Activated B cell treated with CpG ODN at 0.5 μM for 24 hours (primary cell): ENCODE measurements at places on chromosomes 1 and 21. TPM values are rescaled to one million over a fixed set of nuclear protein-coding genes. Genes with fewer than 3 reads are reported as not detected.

DNA sequence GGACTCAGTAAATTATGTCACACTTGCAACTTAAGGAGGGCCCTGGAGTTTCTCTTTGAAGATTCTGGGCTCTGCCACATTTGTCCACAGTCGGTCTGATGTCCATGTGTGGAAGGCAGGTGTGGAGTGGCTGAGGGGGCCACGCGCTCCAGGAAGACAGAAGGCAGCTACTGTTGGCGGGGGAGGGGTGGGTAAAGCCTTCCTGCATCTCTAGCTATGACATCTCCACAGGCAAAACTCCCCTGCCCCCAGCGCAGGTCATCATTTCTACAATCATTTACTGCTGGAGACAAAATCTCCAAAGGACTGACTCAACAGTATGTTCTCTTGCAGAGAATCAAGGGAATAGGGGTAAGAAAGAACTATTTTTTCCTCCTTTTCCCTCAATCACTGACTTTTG, 11.4 kb upstream of the TSPEAR start:
- H3K27me3 ChIP-seq, result peaks cover 49% of the 10 kb centered on the region
- no peak overlapping the region for H3K27ac ChIP-seq
- DNase-seq, result no peak
- H3K4me1 ChIP-seq, result peaks cover 7% of the 10 kb centered on the region

DNA sequence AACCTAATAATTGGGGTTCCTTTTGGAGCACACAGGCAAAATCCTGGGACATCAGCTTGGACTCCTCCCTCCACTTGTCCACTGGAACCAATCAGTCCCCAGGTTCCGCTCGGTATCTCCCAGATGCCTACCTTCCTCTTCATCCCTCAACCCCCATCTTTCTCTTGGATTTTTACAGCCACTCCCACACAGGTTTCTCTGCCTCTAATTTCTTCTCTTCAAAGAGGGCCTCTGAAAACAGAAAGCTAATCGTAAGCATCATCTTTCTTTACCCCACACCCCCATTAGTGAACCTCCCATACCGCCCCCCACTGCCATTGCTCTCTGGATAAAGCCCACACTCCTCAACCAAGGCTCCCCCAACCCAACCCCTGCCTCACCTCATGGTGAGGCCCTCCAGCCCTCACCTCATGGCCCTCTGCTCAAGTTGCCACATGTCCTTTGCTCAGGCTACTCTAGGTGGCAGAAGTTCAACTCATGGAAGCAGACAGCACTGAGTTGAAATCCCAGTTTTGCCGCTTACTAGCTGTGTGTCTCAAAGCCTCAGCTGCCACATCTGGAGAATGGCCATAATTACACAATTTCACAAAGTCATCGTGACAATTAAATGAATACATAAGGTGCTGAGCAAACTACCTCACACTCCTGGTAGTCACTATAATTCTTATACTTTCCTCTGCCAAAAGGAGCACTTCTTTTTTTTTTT, 18.1 kb upstream of the WASF2 start:
- no peaks in the 10 kb centered on the region for H3K36me3 ChIP-seq
- H3K27ac ChIP-seq, result no peak overlapping the region
- H3K27me3 ChIP-seq, result no peaks in the 10 kb centered on the region
- no peak for DNase-seq
- no peak overlapping the region for H3K4me3 ChIP-seq

DNA sequence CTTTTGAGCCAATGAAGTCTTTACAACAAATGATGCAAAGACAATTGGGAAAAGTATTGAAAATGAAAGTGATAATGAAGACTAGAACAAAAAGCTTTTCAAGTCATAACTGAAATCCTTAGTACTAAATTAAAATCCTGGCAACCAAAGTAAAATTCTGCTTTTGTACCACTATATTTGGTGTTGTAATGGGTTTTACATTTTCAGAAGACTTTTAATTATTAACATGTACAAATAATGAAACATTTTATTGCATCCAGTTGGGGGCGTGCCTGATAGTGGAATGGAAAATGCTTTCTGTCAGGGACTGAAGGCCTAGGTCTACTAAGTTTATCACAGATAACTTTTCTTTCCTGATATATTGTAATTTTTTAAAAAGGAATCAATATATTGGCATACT, 89.4 kb downstream of the SDCCAG8 start:
- no peaks in the 10 kb centered on the region for H3K27me3 ChIP-seq
- H3K4me3 ChIP-seq, result no peak overlapping the region
- H3K27ac ChIP-seq, result no peak overlapping the region
- no peaks in the 10 kb centered on the region for H3K4me1 ChIP-seq
- no peak for DNase-seq

DNA sequence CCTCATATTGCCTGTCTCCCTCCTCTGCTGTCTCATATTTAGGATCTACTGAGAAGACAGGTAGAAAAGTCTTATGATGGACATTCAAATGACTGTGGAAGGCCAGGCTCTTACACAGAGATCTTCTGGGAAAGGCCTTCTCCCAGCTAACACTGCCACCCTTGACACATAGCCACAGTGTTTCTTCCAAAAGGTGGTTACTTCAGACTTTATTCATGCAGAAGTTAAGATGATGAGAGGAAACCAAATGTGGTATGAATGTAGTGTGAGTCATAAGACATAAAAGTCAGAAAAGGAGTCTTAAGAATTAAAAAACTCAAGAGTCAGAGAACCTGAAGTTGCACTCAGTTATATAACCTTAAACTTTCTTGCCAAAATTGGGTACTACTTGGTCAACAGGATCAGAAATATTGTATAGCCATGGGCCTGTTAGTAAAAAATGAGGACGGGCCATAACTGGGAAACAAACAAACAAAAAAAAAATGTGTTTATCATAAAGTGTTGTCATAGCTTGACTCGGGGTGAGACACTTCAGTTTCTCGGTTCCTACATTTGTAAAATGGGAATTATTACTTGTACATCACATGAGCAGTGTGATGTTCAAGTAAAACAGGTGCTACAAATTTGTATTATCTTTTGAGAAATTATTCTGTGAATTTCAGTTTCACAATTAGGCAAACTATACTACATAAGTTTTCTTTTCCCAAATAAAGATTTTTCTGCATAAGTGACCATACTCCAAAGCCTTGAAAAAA, 1.2 kb upstream of the DENND1B start:
- H3K4me1 ChIP-seq, result peaks cover 69% of the 10 kb centered on the region
- peaks cover 4% of the 10 kb centered on the region for H3K36me3 ChIP-seq
- no peaks in the 10 kb centered on the region for H3K27me3 ChIP-seq
- H3K27ac ChIP-seq, result peak overlapping the region; percentile 96
- H3K4me3 ChIP-seq, result peak overlapping the region; percentile 81
- no peak for DNase-seq

DNA sequence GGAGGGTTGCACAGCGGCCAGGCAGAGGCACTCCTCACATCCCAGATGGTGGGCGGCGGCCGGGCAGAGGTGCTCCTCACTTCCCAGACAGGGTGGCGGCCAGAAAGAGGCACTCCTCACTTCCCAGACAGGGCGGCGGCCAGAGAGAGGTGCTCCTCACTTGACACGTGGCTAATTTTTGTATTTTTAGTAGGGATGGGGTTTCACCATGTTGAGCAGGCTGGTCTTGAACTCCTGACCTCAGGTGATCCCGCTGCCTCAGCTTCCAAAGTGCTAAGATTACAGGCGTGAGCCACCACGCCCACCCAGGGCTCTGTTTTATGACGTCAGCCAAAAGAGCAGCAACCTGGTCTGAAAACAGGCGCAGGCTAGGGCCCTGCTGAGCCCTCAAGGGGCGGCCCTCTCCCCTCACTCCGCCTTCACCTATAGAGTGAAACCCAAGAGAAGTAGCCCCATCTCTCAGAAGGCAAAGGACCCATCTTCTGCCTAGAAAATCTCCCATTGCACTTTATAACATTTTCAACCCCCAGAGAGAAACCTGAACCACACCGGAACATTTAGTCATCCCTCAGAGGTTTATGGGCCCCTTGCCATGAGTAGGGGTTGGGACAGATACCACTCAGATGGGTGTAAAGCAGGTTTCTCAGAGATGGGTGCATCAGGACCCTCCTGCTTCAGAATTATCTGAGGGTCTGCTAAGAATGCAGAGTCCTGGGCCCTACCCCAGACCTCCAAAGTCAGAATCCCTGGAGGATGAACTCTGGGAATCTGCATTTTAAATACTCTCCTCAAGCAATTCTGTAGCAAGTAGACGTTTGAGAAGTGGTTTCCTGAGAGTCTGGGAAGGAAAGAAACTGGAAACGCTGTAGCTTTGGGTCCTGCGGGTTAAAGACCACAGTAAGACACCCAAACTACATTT, 40.8 kb downstream of the CDK18 start:
- no peak for DNase-seq
- H3K27ac ChIP-seq, result no peak overlapping the region
- H3K36me3 ChIP-seq, result no peaks in the 10 kb centered on the region
- H3K4me1 ChIP-seq, result peaks cover 5% of the 10 kb centered on the region
- no peak overlapping the region for H3K4me3 ChIP-seq
- H3K27me3 ChIP-seq, result peaks cover 55% of the 10 kb centered on the region

- H3K36me3 ChIP-seq, result no peaks in the 10 kb centered on the region
- H3K27ac ChIP-seq, result no peak overlapping the region
- H3K4me3 ChIP-seq, result no peak overlapping the region
- no peaks in the 10 kb centered on the region for H3K27me3 ChIP-seq
- DNase-seq, result no peak
Measured at GRCh38 chr1:154716614-154717527, 108.9 kb upstream of the ADAR start.

The DCST1 gene
- total RNA-seq, result not detected in 2 replicates
